Stimulated activated CD8-positive, alpha-beta memory T cell treated with anti-CD3 and anti-CD28 coated beads, Interleukin-12 subunit alpha, Interleukin-12 subunit beta, amount 100 ng/mL, for 4 hours (primary cell): ENCODE measurements at places on chromosomes 3 and 15.

- DNase-seq: no peak
These were observed 424 bp downstream of the HAUS2 start for GRCh38 chr15:42549032-42549491.

GRCh38 chr3:72606005-72606800 lies 242.0 kb downstream of the SHQ1 start:
- no peak for DNase-seq

- no peak for DNase-seq
These were observed 52.2 kb upstream of the ACTL6A start for GRCh38 chr3:179510496-179510895.

GRCh38 chr3:126338790-126339288 lies 18.4 kb downstream of the KLF15 start:
- DNase-seq: no peak

GRCh38 chr15:42919799-42920518 lies 619 bp downstream of the TTBK2 start:
- DNase-seq: peak; percentile 3

DNA sequence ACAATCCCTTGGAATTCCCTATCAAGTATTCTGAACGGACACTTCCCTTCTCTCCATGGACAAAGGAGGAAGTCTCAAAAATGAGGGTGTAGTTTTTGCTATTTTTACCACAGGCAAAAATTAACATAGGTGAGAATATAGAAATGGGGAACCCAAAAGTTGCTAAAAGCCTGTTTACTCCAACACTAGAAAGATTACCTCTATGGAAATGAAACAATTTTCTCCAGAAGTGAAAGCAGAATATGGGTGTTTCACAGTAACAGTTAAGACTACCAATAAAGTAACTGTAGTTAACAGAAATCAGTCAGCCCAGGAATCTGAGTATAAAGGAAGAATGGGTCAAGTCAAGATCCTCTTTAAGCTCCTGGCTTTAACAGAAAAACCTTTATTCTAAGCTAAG lies 9.3 kb downstream of the TRA2B start:
- no peak for DNase-seq

GRCh38 chr15:42493679-42494078 lies 1.8 kb upstream of the SNAP23 start:
- DNase-seq: no peak
